ENCODE measurements at places on chromosomes 6 and 20. TPM values are rescaled to one million over a fixed set of nuclear protein-coding genes. Genes with fewer than 3 reads are reported as not detected.

- H3K4me3 ChIP-seq = no peak overlapping the region
- no peaks in the 10 kb centered on the region for H3K27me3 ChIP-seq
- peaks cover 7% of the 10 kb centered on the region for H3K4me1 ChIP-seq
- no peaks in the 10 kb centered on the region for H3K36me3 ChIP-seq
These were observed 61.4 kb downstream of the TXLNB start for GRCh38 chr6:139230391-139230840.

Gene DEFB115
- total RNA-seq = not detected

- no peak overlapping the region for H3K4me3 ChIP-seq
- DNase-seq = no peak
- H3K27ac ChIP-seq = no peak overlapping the region
- peaks cover 8% of the 10 kb centered on the region for H3K27me3 ChIP-seq
These were observed 106.5 kb downstream of the MAFB start for GRCh38 chr20:40582531-40582930.

DNA sequence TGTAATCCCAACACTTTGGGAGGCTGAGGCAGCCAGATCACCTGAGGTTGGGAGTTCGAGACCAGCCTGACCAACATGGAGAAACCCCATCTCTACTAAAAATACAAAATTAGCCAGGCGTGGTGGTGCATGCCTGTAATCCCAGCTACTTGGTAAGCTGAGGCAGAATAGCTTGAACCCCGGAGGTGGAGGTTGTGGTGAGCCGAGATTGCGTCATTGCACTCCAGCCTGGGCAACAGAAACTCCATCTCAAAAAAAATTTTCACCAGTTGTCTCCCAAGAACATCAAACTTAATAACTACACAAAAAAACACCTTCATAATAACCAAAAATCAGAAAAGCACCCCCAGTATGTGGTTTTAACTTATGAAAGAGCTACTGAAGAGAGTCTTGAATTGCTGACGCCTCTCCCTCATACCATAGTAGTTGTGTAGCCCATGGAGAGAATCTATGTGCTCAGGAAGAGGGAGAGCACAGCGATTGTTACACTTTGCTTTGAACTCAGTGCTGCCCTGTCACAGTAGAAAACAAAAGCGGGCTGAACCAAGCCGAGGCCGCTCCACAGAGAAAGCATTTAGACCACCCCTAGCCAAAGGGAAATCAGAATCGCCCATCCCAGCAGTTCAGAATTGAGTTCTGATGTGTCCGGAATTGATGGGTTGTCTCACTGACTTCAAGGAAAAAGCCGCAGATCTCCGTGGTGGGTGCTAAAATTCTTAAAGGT is 42.0 kb upstream of the GMPR start:
- no peaks in the 10 kb centered on the region for H3K4me1 ChIP-seq
- no peak for DNase-seq
- H3K27ac ChIP-seq = no peak overlapping the region
- no peak overlapping the region for H3K4me3 ChIP-seq

- no peak for DNase-seq
- H3K36me3 ChIP-seq = no peaks in the 10 kb centered on the region
- no peak overlapping the region for H3K4me3 ChIP-seq
These were observed 202.6 kb upstream of the STXBP5 start for GRCh38 chr6:147001621-147002020.

Gene SLC22A2
- not detected for total RNA-seq

Gene FOXF2
- total RNA-seq = not detected

Gene GATA5
- total RNA-seq = not detected

DNA sequence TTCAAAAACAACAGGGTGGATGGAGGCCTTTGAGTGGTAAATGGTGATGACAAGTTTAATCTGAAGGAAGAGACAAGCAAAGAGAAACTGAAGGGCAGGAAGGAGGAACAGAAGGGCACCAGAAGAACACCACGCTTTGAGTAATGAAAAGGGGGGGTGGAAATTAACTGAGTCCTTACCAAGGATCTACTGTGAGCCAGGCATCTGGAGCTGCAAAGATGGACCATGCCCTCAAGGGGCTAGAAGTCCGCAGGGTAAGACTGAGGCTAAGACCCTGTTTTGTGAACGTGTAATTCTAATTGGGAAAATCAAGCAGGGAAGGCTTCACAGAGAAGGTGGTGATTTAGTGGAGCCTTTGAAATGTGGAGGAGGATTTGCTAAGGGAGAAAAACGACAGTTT is 1.6 kb downstream of the NDRG3 start:
- no peak for DNase-seq
- H3K36me3 ChIP-seq = no peaks in the 10 kb centered on the region
- peak overlapping the region; percentile 2 for H3K27ac ChIP-seq
- H3K4me3 ChIP-seq = peak overlapping the region; percentile 81
- H3K27me3 ChIP-seq = no peaks in the 10 kb centered on the region

Gene OPN5
- total RNA-seq = not detected

Gene NR2E1
- not detected for total RNA-seq

GRCh38 chr20:46293084-46293483 is 15.2 kb downstream of the CDH22 start:
- DNase-seq = no peak
- H3K4me1 ChIP-seq = no peaks in the 10 kb centered on the region
- H3K27me3 ChIP-seq = peaks cover 23% of the 10 kb centered on the region

DNA sequence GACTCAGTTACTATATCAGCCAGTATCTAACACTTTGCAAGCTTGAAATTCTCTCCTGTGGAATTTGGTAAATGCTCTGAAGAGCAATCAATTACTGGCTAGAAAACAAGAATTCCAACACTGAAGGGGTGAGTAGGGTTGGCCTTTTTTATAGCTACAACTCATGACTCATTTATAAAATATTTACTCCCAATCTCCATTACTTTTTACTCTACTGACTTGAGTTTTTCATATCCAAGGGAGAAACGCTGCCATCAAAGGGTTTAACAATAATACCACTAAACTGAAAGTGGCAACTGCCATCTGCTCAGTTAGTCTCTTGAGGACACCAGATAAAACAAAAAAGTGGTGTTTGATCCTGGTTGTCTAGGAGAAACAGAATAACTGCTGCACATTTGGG is 203.1 kb downstream of the UBE3D start:
- no peak overlapping the region for H3K27ac ChIP-seq
- H3K4me1 ChIP-seq = no peaks in the 10 kb centered on the region
- no peaks in the 10 kb centered on the region for H3K27me3 ChIP-seq
- H3K36me3 ChIP-seq = no peaks in the 10 kb centered on the region
- no peak for DNase-seq
- H3K4me3 ChIP-seq = no peak overlapping the region

GRCh38 chr6:11363881-11364576 is 131.6 kb upstream of the NEDD9 start:
- peaks cover 58% of the 10 kb centered on the region for H3K36me3 ChIP-seq
- peak overlapping the region; percentile 48 for H3K27ac ChIP-seq
- no peaks in the 10 kb centered on the region for H3K27me3 ChIP-seq
- peak; percentile 80 for DNase-seq

Gene FUT9
- not detected for total RNA-seq

Gene VSTM2L
- not detected for total RNA-seq

All from activated CD4-positive, alpha-beta T cell treated with anti-CD3 and anti-CD28 coated beads for 36 hours (primary cell).